ENCODE measurements at places on chromosomes 3 and 15. TPM values are rescaled to one million over a fixed set of nuclear protein-coding genes. Genes with fewer than 3 reads are reported as not detected.

- no peak for DNase-seq
These were observed 93.1 kb upstream of the SLC6A11 start for GRCh38 chr3:10722911-10723310.

Gene AHSG
- total RNA-seq, result not detected

DNA sequence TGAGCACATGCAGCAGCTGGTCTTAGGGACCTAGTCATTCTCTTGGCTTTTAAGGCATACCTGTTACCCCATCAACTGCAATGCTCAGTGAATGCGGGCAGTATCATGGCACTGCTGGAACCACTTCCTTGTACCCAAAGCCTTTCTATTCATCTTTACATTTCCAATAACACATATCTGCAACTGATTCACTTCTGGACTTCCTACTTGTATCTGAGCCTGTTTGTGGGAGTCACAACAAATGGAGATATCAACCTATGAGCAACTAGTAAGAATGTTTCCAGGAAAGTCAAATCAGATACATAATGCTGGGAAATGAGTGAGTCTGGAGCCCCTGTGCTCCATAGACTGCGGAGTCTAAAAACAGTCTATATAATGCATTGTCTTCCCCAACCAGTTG lies 61.4 kb upstream of the PARL start:
- DNase-seq, result no peak

DNA sequence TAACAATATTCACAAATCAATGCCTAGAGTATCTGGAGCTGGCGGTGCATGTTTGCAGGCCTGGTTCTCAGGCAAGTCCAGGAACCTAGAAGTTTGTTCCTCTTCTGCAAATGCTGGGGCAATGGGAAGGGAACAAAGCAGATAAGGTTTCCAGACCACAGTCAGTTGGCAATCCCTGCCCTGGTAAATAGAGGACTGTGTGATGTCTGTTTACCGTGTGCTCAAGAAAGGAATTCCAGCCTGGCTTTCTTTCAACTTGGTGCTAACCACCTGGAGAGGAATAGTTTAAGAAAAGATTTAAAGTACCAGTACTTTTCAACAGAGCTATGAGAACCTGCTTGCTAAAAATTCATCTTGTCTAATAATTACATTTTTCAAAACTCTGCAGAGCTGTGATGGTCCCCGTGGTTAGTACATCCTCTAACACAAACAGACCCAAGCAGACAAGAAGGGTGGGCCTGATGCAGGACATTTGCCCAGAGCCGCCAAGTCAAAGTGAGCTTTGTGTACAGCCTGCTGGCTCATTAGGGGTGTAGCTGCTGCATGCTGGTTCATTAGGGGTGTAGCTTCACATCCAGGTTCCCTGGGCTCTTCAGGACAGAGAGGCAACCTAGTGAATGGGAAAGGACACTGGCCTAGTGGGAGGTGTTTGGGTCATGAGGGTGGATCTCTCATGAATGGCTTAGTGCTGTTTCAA lies 220.5 kb downstream of the SQOR start:
- DNase-seq, result no peak

Gene CCR4
- total RNA-seq, result not detected

GRCh38 chr15:31558840-31559239 lies 232.2 kb downstream of the KLF13 start:
- no peak for DNase-seq
